ENCODE measurements at places on chromosomes 5 and 9. TPM values are rescaled to one million over a fixed set of nuclear protein-coding genes. Genes with fewer than 3 reads are reported as not detected.

Gene ADAMTSL1
- 1.2 TPM for polyA plus RNA-seq

Gene KCNV2
- polyA plus RNA-seq, result not detected

Gene SLC6A7
- not detected for polyA plus RNA-seq

Gene DMRT3
- polyA plus RNA-seq, result 0.22 TPM

Gene ZNF189
- 3.4 TPM for polyA plus RNA-seq

Gene SELENOP
- 63.5 TPM for polyA plus RNA-seq

Gene ANKRD18B
- polyA plus RNA-seq, result 7.2 TPM

Gene ADRA1B
- 0.08 TPM for polyA plus RNA-seq

Gene ADAMTS2
- polyA plus RNA-seq, result 1.5 TPM

Gene TRIM23
- 1.9 TPM for polyA plus RNA-seq
